ENCODE measurements at places on chromosomes 5 and 9.

DNA sequence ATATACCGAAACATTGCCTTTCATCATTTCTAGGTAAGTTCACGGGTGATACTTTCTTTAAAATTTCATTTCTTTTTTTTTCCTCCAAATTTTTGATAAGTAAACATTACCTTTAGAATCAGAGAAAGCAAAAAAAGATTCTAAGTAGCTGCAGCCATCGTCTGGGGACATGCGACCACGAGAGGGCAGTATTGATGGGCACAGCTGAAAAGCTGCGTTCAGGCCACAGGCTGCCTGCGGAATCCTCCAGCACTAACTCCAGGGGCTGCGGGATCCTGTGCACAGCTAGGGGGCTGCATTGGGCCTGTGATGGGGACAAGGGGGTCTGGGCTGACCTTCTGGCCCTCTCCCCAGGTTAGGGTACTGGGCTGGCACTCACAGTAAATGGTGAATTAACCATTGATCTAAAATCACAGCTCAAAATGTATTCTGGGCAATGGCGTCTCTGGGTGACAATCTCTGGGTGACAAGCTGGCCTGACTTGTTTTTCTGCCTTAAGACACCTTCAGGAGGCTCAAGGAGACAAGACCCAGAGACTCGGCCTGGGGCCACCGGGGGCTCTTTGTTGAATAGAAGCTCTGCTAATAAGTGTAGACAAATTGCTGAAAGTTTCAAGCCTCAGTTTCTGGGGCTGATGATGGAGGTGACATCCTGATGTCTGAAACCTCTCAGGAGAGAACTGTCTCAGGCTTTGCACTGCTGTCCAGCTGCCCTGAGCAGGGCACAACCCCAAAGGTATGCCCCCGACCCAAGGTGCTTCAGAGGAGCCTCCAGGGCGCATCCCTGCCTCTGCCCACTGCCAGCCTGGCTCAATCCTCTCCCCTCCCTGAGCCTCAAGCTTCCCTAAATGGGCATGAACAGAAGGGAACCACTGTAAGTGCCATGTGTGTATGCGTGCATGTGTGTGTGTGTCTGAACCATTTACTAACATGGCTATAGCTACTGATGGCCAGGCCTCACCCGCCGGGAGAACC, 44.3 kb upstream of the SARDH start:
- peak; percentile 54 for DNase-seq

- no peak for DNase-seq
Measured at GRCh38 chr5:74837115-74837514, 29.1 kb downstream of the FAM169A start.

DNA sequence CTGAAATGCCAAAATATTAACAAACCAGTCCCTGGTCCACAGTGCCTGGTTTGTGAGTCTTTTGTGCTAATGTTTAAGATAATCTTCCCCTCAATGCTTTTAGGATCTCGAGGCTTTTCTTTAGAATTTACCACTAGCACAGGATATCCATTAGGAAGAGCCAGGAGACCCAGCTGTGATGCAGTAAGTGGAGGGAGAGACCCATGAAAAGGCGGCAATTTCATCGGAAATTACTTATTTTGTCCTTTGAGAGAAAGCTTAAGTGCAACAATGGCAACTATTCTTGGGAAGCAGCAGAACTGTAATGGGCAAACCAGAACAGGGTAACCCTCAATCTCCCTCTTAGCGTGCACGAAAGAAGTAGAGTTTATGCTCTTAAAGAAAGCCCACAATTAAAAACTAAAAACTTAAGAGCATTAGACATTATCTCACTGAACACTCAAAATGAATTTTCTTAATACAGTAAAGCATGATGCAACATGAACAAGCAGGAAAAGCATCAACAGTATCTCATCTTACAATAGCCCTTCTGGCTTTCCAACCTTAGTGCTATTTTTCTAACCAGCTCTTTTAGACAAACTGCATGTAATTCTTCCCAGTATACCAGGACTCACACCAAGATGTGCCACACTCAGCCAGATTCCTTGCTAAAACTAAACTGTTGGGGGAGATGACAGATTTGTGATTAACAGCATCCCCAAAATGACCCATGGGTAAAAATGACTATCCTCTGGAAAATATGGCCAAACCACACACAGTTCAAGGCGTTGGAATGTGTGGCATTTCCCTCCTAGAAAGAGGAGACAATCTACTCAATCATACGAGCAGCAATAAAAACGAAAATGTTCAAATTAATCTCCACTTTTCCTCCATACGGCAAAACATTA, 36.4 kb downstream of the PWWP2A start:
- DNase-seq, result no peak

DNA sequence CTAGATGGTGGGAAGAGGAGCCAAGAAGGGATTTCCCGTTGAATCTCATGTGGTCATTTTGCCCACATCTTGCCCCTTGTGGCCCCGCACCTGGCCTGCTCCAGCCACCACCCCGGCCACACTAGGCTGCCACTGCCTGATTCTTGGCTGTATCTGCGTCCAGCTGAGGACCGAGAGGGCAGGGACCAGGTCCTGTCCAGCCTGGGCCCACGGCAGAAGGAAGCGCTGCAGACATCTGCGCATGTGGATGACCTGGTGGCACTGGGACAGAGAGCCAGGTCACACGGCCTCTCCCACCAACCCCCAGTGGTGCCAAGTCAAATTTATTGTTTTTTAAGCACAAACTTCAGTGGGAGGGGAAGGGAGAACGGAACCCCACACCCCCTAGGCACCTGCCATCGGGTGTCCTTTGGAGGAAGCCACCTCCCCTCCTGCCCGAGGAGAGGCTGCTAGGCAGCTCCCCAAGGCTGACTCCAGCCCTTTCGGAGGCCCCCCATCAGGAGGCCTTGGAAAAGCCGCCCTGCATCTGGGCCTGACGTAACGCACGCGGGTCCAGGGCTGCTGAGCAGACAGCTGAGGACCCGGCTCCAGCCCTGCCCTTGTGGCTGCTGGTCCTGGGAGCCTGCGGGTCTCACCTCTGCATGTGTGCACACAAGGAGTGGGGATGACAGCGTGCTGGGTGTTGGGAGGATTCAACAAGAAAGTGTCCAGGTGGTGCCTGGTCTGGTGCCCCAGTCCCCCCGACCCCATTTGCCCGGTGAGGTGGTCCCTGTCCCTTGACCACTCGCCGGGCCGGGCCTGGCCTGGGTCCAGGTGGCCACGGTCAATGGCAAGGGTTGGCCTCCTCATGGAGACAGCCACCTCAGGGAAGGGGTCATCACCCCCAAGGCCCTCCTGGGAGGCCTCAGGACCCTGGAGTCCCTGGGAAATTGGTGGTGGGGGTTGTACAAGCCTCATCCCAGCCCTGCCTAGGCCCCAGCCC, 5.9 kb upstream of the QRFP start:
- no peak for DNase-seq

DNA sequence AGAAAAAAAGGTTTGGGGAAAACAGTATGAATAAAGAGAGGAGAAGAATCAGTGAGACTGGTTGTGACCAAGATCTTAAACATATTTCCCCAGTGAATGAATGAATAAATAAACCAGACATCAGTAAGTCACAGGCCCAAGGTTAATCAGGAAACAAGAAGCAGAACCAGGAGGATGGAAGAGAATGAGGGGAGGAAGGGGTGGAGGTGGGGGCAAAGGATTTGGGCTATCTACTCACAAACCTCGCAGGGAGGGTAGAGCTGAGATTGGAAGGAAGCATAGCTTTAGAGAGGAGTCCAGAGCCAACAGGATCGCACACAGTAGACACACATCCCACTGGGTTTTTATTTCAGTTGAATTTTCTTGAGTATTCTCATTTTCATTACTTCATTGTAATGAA, 47.7 kb upstream of the RICTOR start:
- no peak for DNase-seq

- peak; percentile 37 for DNase-seq
Measured at GRCh38 chr5:90134892-90135291, 274.7 kb downstream of the CETN3 start.

GRCh38 chr5:78787783-78788182, 139.2 kb upstream of the LHFPL2 start:
- DNase-seq, result no peak

- no peak for DNase-seq
Measured at GRCh38 chr5:172343741-172344140, 60.2 kb upstream of the UBTD2 start.

DNA sequence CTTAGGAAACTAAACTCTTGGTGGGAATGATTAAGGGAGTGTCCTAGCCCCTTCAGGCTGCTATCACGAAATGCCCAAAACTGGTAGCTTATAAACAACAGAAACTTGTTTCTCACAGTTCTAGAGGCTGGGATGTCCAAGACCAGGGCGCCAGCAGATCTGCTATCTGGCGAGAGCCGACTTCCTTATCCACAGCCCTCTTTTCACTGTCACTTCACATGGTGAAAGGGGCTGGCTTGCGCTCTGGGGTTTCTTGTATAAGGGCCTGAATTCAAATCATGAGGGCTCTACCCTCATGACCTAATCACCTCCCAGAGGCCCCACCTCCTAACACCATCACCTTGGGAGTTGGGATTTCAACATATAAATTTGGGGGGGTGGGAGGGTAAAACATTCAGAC, 49.1 kb downstream of the IPPK start:
- no peak for DNase-seq

- DNase-seq, result no peak
Measured at GRCh38 chr9:107710953-107711352, 221.4 kb upstream of the KLF4 start.

- no peak for DNase-seq
Measured at GRCh38 chr5:81097713-81098112, 135.4 kb upstream of the CKMT2 start.

Data from KBM-7 (cell line).